ENCODE measurements at places on chromosomes 12 and 14.

GRCh38 chr12:48219631-48220030 lies 16.5 kb upstream of the OR10AD1 start:
- DNase-seq, result no peak

DNA sequence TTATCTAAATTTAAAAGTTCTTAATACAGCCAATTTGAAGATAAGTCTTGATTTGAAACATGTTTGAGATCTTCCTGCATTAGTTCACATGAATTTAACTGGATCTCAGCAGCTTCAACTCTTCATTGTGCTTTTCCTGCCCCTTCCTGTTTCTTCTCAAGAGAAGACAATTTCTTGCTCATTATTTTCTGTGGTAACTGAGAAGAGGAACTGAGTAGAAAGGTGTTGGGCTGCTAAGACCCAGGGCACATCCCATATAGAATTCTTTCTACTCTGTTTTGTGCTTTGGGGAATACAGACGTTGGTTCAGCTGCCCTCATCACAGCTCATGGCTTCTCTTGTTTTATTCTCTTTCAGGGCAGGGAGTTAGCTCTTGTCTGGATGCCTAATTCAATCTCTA lies 110.2 kb downstream of the SNAPC1 start:
- no peak for DNase-seq

DNA sequence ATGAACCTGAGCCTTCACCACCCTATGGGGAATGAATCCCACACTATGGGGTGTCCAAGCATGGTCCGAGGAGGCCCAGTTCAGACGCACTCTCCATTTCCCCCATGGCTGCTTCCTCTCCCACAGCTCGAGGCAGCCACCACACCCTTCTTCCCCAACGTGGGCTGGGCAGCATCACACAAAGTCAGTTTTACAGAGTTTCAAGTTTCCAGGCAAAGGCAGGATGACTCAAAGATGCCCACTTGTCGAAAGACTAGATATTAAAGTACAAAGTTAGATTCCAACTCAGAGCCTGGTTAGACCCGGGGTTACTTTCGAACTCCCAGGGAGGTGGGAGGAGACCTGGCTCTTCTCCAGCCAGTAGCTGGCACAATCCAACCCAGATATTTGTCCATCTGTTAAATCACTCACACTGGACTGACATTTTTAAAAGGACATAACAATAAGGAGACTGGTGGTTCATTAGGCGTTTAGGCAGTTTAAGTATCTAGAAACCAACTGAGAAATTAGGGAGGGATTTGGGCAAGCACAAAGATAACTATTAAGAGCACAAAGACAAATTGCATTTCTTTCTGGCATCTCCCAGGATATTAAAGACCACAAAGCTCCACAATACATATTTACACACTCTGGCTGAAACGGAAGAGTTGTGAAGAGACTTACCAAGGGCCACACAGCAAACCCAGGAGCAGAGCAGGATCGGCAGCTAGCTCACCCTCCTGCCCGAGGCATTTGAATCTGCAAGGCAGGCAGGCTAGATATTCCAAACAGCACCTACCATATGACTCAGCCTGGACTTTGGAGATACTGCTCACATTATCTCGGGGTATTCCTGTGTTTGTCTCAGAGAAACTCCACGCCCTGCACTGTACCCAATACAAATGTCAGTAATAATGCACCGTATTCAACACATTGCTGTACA lies 34.8 kb downstream of the TMCC3 start:
- DNase-seq, result no peak

DNA sequence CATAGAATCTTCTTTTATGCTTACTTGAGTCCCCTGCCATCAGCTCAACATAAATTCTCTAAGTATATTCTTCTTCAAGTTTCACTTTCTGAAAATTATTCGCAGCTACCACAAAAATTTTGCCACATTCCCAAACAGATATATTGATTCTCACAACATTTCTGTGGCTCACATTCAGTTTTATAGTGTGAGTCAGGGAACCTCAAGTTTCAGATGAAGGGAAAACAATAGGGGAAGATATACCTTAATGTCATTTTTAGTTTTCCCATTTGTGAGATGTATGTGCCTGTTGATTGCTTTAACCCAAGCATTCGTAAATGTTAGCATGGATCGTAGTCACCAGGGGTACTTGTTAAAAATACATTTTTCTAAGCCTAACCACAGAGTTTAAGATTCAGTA lies 465.8 kb downstream of the CCER1 start:
- no peak for DNase-seq

DNA sequence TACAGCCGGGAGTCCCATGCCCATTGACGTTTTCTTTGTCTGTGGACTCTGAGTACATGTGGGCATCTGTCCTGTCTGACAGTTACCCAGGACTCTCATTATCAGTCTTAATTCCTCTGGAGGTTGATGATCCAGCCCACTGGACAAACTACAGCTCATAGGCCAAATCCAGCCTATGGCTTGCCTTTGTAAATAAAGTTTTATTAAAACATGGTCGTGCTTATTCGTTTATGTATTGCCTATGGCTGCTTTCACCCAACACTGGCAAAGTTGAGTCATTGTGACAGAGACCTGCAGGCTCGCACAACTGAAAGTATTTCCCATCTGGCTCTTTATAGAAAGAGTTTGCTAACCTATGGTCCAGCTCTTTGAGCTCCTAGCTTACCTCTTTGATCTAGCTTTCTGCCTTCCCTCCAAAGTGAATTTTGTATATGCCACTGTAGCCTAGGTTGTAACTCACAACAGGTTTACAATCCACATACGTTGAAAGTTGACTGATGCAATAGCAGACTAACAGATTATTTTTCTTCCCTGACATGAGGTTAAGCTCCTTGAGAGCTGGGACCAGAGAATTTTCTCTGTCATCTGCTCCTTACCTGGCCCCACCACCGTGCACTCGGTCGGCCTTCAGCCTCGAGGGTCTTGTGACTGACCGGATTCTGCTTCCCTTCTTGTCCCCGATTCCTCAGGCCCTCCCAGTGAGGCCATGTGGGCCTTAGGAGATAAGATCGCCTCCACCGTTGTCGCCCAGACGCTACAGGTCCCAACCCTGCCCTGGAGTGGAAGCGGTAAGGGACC lies 57.3 kb downstream of the ACACB start:
- no peak for DNase-seq

GRCh38 chr12:40560848-40561247 lies 131.4 kb upstream of the CNTN1 start:
- DNase-seq, result no peak

DNA sequence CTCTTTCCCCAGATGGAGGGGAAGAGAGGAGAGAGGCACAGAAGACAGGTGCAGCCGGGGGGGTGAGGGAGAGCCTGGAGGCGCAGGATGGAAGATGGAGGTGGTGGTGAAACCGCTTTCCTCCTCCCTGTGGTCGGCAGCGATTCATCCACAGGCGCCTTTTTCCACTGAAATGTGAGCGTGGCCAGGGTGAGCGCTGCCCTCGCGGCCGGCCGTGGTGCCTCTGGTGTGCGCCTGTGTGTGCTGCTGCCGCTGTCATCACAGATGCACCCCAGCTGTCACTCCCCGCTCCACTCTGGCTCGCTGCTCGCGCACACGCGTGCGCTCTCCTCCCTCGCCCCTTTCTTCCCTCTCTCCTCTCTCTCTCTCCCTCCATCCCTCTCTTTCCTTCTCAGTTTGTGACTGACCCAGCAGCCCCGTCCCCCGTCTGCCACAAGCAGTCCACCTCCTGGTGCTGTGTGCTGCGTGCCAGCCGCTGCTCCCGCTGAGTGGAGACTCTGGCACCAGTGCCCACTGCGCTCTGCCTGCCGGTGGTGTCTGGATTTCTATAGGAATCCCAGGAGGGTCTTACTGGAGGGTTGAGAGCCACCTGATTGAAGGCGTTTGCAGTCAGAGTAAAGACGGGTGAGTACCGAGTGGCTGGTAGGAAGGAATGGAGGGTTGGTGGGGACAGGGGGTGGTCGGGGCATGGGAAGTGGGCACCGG lies at the start of gene LRTM2:
Gene LRTM2 (plus strand): TSS at position 375 of the 705 bp plus-strand sequence. CDS start 7,584 bp downstream, outside the sequence.
- no peak for DNase-seq

DNA sequence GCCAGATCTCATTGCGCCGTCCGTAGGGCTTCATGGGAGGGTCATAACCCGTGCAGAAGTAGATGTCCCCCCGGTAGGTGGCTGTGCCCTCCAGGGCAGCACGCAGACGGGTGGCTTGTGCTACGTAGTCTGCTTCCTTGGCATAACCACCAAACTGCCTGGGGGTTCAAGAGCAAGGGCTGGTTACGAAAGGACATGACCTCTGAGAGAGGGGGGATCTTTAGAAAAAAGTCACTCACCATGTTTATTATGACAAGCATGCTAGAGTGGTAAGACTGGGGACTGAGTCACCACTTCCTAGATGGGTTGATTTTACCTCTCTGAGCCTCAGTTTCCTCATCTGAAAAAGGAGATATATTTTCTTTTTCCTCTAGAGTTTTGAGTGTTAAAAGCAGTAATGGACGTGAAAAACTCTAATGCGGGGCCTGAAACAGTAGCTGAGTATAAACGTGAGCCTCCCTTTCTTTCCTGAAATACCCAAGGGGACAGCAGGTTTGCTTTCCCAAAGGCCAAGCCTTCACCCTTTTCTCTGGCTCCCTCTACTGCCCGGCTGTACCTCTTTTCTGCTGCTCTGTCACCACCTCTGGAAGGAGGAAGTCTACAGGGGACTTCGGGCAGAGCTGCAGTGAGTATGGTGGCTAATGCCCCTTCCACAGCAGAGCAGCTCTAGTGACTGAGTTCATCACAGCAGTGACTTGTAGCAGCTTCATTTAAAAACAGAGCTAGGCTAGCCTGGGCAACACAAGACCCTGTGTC lies 23.5 kb upstream of the GPRC5D start:
- no peak for DNase-seq

DNA sequence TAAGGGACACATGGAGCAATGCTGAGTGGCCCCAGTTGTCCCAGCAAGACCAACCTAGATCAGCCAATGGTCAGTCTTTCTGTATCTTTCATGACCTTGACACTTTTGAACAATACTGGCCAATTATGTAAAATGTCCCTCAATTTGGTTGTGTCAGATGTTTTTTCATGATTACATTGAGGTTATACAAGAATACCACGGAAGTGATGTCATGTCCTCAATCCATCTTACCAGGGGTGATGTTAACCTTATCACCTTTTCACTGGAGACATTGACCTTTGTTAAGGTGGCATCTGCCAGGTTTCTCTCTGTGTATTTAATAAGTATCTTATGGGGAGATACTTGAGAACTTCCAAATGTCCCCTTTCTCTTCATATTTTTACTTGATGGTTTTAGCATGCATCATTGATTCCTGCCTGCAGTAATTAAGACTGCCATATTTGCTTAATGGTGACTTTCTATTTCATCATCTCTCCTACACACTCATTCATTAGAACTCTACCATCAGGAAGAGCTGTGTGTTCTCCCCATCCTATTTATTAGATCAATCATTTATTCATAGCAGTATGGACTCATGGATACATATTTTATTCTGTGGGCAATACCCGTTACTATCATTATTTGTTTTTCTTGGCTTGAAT lies 64.7 kb upstream of the RFLNA start:
- no peak for DNase-seq

DNA sequence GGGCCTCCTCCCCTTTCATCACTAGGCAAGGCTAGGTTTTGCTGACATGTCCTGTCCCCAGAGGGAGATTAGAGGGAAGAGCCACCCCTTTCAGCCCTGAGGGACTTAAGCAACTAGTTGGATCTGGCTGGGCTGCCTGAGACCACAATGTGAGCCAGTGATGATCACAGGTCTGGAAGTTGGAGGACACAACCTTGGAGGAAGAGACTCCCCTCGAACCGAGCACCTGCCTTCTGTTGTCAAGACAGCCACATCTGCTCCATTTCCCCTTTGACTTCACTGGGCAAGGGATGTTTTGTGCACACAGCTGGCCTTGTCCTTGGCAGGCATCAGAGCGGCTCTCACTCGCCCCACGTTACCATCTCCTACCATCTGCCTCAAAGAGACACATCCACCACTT lies 31.4 kb downstream of the MVK start:
- DNase-seq, result no peak
